Astrocyte (in vitro differentiated cells and primary cell): ENCODE measurements at places on chromosomes 2 and 18. TPM values are rescaled to one million over a fixed set of nuclear protein-coding genes. Genes with fewer than 3 reads are reported as not detected.

Gene TXNL4A
- total RNA-seq, result 126 and 135 TPM in 2 replicates

Gene ATOH8
- total RNA-seq, result 1.2 and 1.9 TPM in 2 replicates

Gene IL36B
- total RNA-seq, result not detected in 2 replicates

Gene ZC3H15
- 64.0 and 76.4 TPM in 2 replicates for total RNA-seq

Gene NEDD4L
- 67.5 and 93.9 TPM in 2 replicates for total RNA-seq

Gene BBS5
- total RNA-seq, result 3.9 and 4.0 TPM in 2 replicates

Gene MYL1
- 8.7 and 11.1 TPM in 2 replicates for total RNA-seq

Gene HOXD9
- total RNA-seq, result not detected in 2 replicates

Gene CYS1
- total RNA-seq, result 3.7 and 4.8 TPM in 2 replicates

- H3K27me3 ChIP-seq, result no peaks in the 10 kb centered on the region
- H3K36me3 ChIP-seq, result no peaks in the 10 kb centered on the region
- peak; percentile 55 for DNase-seq
- peak overlapping the region; percentile 57 for H3K27ac ChIP-seq
- H3K4me3 ChIP-seq, result no peak overlapping the region
- H3K4me1 ChIP-seq, result peaks cover 21% of the 10 kb centered on the region
These were observed 43.3 kb downstream of the OSBPL6 start for GRCh38 chr2:178237488-178238153.

- DNase-seq, result no peak
- no peaks in the 10 kb centered on the region for H3K27me3 ChIP-seq
- no peak overlapping the region for H3K27ac ChIP-seq
- no peak overlapping the region for H3K4me3 ChIP-seq
- no peaks in the 10 kb centered on the region for H3K36me3 ChIP-seq
- H3K4me1 ChIP-seq, result no peaks in the 10 kb centered on the region
These were observed 431.6 kb downstream of the PID1 start for GRCh38 chr2:228839421-228839876.

- peak; percentile 80 for DNase-seq
- H3K27me3 ChIP-seq, result no peaks in the 10 kb centered on the region
- no peak overlapping the region for H3K4me3 ChIP-seq
- no peaks in the 10 kb centered on the region for H3K36me3 ChIP-seq
- H3K4me1 ChIP-seq, result peaks cover 32% of the 10 kb centered on the region
- no peak overlapping the region for H3K27ac ChIP-seq
These were observed 23.1 kb upstream of the RAB31 start for GRCh38 chr18:9684881-9685614.

DNA sequence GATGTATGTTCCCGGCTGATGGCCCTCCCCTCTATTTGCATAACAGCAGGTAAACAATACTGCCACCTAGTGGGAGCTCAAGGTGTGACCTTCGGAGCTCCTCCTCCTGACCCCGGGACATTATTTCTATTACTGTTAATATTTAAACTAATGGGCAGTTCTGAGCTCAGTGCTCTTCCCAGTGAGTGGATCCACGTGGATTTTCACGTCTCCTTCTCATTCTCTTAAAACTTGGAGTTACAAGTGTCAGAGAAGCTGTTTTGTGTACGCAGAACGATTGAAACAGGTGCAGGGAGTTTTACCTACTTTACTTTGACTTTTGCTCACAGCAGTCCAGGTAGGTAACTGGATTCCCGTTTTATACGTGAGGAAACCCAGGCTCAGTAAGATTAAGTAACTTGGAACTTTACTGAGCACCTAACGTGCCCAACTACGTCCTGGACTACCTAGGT is 127.3 kb downstream of the PRKCE start:
- peak; percentile 17 for DNase-seq
- H3K27me3 ChIP-seq, result no peaks in the 10 kb centered on the region
- no peak overlapping the region for H3K4me3 ChIP-seq
- no peak overlapping the region for H3K27ac ChIP-seq
- H3K4me1 ChIP-seq, result peaks cover 9% of the 10 kb centered on the region

GRCh38 chr2:238938003-238938400 is 90.1 kb downstream of the TWIST2 start:
- H3K4me1 ChIP-seq, result peaks cover 17% of the 10 kb centered on the region
- no peaks in the 10 kb centered on the region for H3K27me3 ChIP-seq
- no peaks in the 10 kb centered on the region for H3K36me3 ChIP-seq
- H3K27ac ChIP-seq, result peak overlapping the region; percentile 25
- no peak overlapping the region for H3K4me3 ChIP-seq

DNA sequence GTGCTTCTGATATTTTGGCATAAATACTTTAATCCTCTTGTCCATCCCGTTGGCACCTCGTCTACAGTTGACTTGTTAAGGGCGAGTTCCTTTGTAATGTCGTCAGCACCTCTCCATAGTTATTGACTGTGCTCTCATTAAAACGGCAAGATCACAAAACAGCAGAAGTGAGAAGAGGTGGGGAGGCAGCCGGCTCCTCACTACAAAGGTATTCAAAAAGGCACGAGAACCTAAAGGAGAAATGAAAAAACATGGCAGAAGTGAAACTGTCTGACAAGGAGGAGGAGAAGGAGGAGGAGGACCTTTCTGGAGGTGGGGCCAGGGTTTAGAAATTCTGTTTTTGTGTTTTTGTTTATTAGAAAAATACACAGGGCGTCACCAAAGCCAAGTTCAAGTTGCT is 235.6 kb downstream of the BCL11A start:
- no peaks in the 10 kb centered on the region for H3K36me3 ChIP-seq
- H3K4me3 ChIP-seq, result no peak overlapping the region
- H3K27ac ChIP-seq, result no peak overlapping the region
- peaks cover 6% of the 10 kb centered on the region for H3K27me3 ChIP-seq
- no peaks in the 10 kb centered on the region for H3K4me1 ChIP-seq
- DNase-seq, result no peak

- DNase-seq, result no peak
- peaks cover 36% of the 10 kb centered on the region for H3K4me1 ChIP-seq
- H3K27me3 ChIP-seq, result no peaks in the 10 kb centered on the region
- H3K4me3 ChIP-seq, result peak overlapping the region; percentile 83
- H3K27ac ChIP-seq, result peak overlapping the region; percentile 71
These were observed 864 bp downstream of the LBH start for GRCh38 chr2:30231996-30232800.

GRCh38 chr2:73283545-73284295 is 558 bp downstream of the FBXO41 start:
- no peaks in the 10 kb centered on the region for H3K36me3 ChIP-seq
- H3K27me3 ChIP-seq, result peaks cover 34% of the 10 kb centered on the region
- peaks cover 4% of the 10 kb centered on the region for H3K4me1 ChIP-seq
- H3K27ac ChIP-seq, result no peak overlapping the region

- H3K27me3 ChIP-seq, result no peaks in the 10 kb centered on the region
- no peak overlapping the region for H3K27ac ChIP-seq
- DNase-seq, result no peak
- H3K4me3 ChIP-seq, result no peak overlapping the region
- H3K36me3 ChIP-seq, result no peaks in the 10 kb centered on the region
These were observed 239.8 kb downstream of the EN1 start for GRCh38 chr2:118607641-118608040.

DNA sequence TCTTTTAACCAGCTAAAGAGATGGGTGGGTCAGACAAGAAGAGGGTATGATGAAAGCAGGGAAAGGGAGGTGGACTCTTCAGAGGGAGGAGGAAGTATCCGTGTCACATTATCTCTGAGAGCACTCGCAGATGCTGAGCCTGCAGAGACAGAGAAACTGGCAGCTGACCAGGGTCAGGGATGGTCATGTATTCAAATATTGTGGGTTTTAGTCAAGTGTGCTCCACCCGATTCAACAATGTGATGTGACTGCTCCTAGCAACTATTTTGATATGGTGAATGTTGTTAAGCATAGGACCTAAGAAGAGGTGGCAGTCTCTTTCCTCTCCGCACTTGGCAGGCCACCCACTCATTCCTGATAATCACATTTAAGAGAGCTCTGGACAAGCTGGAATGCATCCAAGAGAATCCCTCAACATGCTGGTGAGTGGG is 1.3 kb upstream of the CLIP4 start:
- no peaks in the 10 kb centered on the region for H3K36me3 ChIP-seq
- no peaks in the 10 kb centered on the region for H3K27me3 ChIP-seq
- no peak overlapping the region for H3K4me3 ChIP-seq
- peak; percentile 79 for DNase-seq

DNA sequence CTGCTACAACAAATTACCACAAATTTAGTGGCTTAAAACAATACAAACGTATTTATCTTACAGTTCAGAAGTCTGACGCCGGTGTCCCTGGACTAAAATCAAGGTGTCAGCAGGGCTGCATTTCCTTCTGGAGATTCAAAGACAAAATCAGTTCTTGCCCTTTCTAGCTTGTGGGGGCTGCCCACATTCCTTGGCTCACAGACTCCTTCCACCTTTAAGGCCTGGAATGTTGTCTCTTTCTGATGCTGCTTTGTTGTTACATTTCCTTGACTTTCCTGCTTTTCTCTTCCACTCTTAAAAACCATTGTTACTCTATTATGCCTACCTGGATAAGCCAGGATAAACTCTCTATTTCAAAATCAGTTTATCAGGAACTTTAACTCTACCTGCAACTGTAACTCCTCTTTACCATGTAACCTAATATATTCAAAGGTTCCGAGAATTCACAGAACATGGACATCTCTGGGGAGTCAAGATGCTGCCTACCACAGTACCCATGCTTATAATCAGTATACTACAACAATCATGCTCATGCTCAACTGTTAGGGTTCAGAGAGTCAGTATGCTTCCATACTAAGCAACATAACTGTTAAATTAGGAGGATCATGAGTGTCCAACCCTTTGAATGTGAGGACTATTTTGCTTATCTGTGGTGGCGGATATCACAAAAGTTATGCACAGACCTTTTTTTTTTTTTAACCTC is 27.4 kb downstream of the YES1 start:
- no peaks in the 10 kb centered on the region for H3K36me3 ChIP-seq
- no peak overlapping the region for H3K4me3 ChIP-seq
- no peaks in the 10 kb centered on the region for H3K27me3 ChIP-seq
- no peaks in the 10 kb centered on the region for H3K4me1 ChIP-seq
- DNase-seq, result no peak
- H3K27ac ChIP-seq, result no peak overlapping the region
